Erythroblast (primary cell): ENCODE measurements at places on chromosomes 11 and 22.
A peak's percentile ranks its signal among the peaks of the same experiment; 100 is the strongest.

DNA sequence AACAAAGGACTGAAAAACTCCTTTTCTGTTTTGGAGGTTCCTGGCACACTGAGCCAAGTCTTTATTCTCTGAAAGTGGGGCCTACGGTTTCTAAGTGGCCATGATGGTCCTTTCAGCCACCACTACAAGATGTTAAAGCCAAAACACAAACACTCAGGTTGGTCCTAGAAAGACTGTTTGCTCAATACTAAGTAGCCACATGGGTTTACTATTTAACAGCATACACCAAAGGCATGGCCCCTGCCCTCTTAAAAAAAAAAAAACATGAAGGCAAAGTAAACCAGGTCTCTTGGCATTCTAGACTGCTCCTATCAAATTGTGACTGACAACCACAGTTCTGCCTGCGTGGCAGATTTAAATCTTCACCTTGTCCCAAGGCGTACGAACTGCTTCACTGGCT is 123.6 kb upstream of the BID start:
- no peak for DNase-seq

DNA sequence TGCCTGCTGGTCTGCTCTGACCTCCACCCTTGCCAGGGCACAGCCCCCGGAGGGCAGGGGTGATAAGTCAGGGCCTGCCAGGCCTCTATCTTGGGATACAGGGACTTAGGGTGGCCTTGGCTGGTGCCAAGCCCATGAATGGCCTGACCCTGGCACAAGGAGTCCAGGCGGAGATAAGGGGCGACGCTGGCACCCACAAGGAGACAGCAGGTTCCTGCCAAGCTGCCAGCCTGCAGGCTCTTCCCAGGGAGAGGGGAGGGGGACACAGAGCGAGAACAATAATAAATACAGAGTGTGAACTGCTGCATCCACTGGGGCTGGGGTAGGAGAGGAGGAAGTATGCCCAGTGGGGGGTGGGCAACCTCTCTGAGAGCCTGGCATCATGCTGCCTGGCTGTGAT is 978 bp downstream of the CSDC2 start:
- DNase-seq = no peak

GRCh38 chr11:58494101-58494500 is 13.8 kb downstream of the OR5B21 start:
- DNase-seq = no peak

GRCh38 chr22:26617271-26618199 is at the start of gene CRYBB1:
CRYBB1 (minus strand) TSS chr22:26618027; CDS start chr22:26616319, 1,708 bp downstream.
- DNase-seq = peak; percentile 62

- DNase-seq = no peak
Measured at GRCh38 chr11:123856444-123856843, 29.0 kb downstream of the TMEM225 start.
